ENCODE measurements at places on chromosomes 3 and 15.

DNA sequence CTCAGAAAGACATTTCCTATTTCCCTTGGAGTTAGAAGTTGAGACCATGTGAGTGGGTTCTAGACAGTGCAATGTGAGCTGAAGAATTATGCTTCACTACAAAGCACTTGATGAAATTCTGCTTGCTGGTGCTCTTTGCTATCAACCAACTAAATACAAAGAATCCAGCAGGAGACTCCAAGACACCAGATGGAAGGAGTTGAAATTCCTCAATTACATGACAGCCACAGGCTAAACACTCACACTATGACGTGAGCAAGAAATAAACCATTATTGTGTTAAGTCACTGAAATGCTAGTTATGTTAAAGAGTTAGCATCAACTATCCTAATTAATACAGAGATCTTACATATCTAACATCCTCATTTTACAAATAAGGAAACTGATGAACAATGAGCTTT is 8.2 kb upstream of the MAP4 start:
- DNase-seq, result no peak

GRCh38 chr3:138232705-138233364 is 45.7 kb downstream of the ARMC8 start:
- no peak for DNase-seq

GRCh38 chr3:58719684-58720083 is 53.1 kb upstream of the FAM3D start:
- no peak for DNase-seq

GRCh38 chr3:23620638-23621015 is 185.1 kb upstream of the UBE2E1 start:
- DNase-seq, result no peak

GRCh38 chr15:38217788-38218609 is 34.6 kb upstream of the SPRED1 start:
- no peak for DNase-seq

- no peak for DNase-seq
These were observed 244.3 kb downstream of the CHL1 start for GRCh38 chr3:440826-441225.

Measured in D721Med (cell line).